M059J (cell line): ENCODE measurements at places on chromosomes 16 and 17.
A peak's percentile ranks its signal among the peaks of the same experiment; 100 is the strongest.

GRCh38 chr17:13008461-13008860 lies 9.4 kb downstream of the ELAC2 start:
- DNase-seq, result no peak

- DNase-seq, result no peak
Observed at GRCh38 chr16:14445937-14446715, 183.9 kb downstream of the PARN start.

GRCh38 chr17:74499992-74500391 lies 31.3 kb downstream of the CD300LB start:
- DNase-seq, result no peak

DNA sequence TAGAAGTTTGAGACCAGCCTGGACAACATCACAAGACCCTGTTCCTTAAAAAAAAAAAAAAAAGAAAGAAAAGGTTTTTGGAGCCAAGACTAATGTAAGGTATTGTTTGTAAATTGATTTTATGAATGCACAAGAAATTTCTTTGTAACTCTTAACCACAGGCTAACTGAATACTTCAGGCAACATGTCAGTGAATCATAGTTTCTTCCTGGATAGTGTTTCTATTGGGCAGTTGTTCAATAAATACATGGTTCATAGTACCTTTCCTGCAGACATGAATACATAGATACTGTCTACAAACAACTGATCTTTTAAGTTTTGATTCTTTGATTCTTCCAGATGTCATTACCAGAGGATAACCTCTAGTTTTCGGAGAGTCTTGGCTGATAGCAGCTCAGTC lies 11.6 kb downstream of the DDX42 start:
- DNase-seq, result peak; percentile 58

DNA sequence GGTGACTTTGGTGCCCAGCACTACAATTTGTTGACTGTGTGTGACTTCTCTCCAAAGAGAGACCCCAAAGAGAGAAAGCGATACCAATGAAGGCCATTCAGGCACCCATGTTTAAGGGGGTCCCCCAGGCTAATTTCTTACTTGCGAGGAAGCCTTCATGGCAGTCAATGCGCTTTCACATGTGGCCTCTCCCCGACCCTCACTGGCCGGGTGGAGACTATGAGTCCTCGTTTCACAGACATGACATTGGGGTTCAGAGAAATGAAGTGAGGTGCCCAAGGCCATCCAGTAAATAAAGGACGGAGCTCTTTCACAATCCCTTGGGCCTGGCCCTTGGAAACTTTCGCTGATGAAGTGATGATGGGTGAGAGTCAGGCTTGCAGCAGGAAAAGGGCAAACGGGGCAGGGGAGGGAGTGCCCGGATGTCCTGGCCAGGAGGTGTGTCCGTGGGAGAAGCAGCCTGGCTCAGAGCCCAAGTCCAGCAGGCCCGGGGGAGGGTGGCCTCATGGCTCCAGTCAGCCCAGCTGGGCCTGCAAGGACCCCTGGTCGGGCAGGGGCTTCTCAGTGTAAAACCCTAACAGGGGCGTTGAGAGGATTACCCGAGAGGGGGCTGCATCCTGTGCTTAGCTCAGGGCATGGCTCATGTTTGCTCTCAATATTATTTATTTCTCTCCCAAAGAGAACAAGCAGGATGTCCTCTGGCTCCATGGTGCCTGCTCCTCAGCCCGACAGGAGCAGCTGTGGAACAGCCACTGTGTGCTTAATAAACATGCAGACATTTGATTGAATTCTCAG lies 14.7 kb downstream of the TBX2 start:
- DNase-seq, result no peak

- no peak for DNase-seq
Observed at GRCh38 chr16:10566613-10567012, 13.8 kb downstream of the EMP2 start.

DNA sequence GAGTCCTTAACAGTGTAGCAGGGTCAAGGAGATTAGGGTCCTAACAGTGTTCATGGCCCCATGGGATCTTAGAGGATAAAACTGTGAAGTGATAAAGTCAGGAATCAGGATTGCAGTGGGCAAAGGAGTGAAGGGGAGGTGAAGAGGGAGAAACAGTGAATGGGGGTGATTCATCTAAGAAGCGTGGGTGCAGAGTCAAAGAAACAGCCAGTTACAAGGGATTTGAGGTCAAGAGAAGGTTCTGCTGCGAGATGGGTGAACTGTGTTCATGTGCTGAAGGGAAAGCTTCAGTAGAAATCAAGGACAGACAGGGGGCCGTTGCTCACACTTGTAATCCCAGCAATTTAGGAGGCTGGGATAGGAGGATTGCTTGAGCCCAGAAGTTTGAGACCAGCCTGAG lies 5.9 kb downstream of the GTF3C1 start:
- no peak for DNase-seq

DNA sequence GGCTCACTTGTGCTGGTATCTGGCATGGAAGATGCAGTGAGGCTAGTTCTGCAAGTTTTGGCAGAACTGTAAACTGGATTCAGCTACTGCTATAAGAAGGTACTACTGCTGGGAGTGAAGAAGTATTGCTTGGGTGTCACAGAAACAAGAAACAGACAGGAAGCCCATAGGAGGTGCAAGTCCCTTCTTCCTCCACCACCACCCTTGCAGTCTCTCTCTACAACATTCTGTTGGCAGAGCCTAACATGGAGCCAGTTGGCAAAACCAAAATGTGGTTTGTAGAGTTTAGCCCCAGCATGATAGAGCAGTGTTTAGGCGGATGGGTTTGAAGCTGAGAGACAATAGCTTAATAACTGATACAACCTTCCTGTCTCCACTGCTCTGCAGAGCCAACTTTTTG lies 72.6 kb downstream of the NLK start:
- DNase-seq, result no peak

DNA sequence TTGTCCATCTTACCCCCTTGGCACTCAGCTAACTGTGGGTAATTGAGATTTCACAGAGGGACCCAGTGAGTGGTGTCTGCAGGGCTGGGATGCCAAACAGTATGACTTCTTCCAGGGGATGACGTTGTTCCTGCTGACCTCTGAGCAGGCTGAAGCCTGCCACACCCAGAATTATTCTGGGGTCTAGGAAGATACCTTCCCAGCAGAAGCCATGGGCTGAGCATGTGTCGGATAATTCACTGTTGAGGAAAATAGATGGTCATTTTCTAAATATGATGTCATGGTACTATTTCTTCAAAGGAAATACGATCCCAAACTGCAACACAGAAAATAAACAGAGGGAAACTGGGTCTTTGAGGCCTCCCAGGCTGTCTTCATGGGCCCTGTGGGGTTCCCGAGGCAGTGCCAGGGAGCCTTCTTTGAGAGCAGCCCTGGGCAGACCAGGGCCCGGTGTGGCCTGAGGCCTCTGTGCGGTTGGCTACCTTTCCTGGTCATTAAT lies 17.4 kb downstream of the WNT9B start:
- peak; percentile 12 for DNase-seq

GRCh38 chr17:20235747-20236146 lies 226.6 kb downstream of the SPECC1 start:
- no peak for DNase-seq

GRCh38 chr16:74309789-74310781 lies 13.5 kb downstream of the PSMD7 start:
- DNase-seq, result peak; percentile 48

DNA sequence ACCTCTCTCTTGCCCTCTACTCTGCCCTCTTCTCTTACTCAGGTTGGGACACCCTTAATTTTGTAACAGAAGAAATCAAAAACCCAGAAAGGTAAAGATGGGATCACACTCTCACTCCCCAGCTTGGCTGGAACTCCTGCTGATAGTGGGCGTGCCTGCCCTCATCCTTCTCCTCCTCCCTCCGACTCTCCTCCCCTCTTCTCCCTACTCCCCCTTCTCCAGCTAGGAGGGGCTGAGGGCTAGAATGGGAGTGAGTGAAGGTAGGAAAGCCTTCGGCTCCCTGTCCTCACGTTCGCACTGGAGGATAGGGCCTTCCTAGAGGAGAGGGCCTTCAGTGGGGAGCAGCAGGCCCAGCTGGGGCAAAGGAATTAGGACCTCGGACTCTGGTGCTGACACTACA lies 20.3 kb downstream of the SLC7A6OS start:
- no peak for DNase-seq

- peak; percentile 97 for DNase-seq
Observed at GRCh38 chr17:69870091-69870530, 204.9 kb upstream of the KCNJ16 start.
